HTR-8/SVneo (cell line): ENCODE measurements at places on chromosomes 1 and 21.

DNA sequence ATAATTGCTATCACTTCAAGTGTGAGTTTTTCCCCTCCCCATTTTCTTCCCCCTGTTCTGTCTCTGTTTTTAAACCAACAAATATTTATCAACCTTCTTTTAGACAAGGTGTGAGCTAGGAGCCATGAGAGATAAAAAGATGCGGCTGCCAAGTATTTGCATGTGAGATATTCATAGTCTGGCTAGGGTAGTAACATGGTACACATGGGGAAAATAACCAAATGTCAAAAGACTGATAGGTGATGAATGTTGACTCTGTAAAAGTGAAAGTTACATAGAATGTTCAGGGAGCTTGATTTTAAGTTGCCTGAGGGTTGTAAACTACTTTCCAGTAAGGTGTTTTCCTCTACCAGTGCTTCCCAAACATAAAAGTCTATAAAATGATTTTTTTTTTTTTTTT, 25.4 kb upstream of the SRP9 start:
- no peak for DNase-seq

DNA sequence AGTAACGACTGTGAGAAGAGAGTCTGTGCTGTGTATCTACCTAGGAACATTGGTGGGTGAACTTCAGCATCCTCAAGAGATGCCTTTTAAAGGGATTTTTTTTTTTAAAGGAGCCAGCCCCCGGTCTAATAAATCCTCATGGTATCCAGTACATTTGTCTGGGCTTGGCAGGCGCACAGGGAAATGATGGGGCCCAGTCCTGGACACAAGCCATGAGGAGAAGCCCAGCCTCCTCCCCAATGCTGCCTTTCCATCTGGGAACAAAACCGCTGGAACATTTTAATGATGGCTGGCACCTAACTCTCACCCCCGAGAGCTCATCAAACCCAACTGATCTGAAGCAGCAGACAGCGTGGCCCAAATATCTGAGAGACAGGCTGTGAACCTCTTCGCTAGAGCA, 64.2 kb downstream of the ACOT7 start:
- DNase-seq: no peak

GRCh38 chr1:6272868-6273267, 12.0 kb upstream of the GPR153 start:
- no peak for DNase-seq

DNA sequence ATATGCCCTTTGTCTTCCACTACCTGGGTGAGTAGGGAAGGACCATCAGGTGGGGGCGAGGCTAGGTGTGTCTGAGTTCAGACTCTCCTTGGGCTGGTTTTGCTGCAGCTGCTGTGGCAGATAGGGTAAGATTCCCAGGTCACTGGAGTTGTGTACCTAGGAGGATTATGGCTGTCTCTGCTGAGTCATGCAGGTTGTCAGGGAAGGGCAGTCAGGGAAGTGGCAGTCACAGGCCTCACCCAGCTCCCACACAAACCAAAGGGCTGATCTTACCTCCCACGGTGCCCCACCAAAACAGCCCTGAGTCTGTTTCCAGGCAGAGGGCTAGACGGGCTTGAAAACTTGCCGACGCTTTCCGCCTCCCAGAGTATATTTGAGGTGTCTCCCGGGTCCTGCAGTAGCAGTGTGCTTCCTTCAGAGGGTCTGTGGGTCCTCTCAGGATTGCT, 201.6 kb upstream of the PLXNA2 start:
- DNase-seq: no peak

- DNase-seq: no peak
These were observed 42.0 kb upstream of the ADAMTS1 start for GRCh38 chr21:26887251-26887650.

DNA sequence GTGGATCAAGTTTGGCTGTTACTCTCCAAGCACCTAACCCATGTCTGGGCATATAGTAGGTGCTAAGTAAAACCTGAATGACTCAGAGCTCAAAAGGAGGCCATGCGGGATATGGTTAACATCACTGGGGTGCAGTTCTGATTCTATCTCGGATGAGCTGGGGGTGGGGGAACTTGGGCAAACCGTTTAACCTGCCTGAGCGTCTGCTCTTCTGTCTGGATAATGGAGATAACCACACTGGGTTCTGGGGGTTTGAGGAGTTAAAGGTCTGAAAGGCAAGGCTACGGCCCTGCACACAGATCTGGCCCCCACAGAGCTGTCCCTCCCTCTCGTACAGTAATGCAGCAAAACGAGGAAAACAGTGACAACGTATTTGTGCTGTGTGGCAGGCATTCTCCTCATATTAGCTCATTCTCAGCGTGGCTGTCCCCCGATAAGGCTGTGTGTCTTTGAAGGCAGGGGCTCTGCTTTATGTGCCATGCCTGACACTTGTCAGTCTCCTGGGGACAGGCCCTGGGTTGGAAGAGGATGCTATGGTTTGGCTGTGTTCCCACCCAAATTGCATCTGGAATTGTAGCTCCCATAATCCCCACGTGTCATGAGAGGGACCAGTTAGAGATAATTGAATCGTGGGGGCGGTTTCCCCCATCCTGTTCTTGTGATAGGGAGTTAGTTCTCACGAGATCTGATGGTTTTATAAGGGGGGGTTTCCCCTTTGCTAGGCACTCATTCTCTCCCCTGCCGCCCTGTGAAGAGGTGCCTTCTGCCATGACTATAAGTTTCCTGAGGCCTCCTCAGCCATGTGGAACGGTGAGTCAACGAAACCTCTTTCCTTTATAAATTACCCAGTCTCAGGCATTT, 6.8 kb upstream of the ALDH4A1 start:
- no peak for DNase-seq

GRCh38 chr1:99281105-99281504, 16.8 kb downstream of the PLPPR4 start:
- no peak for DNase-seq

- no peak for DNase-seq
These were observed 139.9 kb downstream of the PTGER3 start for GRCh38 chr1:70907563-70908310.

DNA sequence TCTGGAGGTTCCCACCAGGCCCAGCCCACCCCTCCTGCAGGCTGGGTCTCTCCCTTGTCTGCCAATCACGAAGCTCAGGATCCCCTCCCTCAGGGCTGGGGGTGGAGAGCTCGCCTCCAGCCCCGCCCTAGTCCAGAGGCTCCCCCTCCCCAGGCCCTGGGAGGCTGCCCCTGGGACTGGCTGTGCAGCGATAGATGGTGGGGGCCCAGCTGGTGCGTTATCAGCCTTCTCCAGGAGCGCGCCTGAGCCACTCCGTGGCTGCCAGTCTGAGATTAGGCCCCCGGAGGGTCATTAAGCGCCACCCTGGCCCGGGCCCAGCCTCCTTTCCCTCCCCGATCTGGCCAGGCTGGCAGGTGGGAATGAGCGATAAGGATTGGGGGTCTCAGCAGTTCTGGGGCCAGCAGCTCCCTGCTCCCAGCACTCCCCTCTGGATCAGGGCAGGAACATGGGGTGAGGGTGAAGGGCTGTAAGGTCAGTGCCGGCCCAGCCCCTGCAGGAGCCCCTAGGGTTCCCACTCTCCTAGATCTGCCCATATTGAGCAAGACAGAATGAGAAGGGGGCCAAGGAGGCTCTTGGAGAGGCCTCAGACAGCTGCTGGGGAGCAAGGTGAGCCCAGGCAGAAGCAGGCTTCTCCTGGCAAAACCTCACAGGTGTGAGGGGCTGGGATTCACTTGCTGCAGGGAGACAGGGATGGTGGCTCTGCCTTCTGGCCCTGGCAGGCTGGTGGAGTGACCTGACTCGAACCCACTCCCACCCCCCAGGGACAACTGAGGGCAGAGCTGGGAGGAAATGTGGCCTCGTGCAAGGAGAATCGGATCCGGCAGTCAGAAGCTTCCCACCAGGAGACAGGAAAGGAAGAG, 8.5 kb downstream of the PDZK1IP1 start:
- DNase-seq: no peak

- no peak for DNase-seq
These were observed 8.4 kb downstream of the SYPL2 start for GRCh38 chr1:109474697-109475096.

DNA sequence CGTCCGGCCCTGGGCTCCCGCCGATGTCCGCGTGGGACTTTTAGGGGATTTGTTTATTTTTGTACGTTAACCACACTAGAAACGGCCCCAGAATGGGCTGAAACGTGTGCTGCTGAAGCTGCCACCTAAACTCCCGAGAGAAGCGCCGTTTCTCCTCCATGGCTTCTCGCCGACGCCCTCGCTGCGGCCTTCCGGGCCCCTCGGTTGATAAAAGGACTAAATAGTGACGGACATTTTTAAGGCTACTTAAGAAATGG, 678 bp upstream of the PTTG1IP start:
- DNase-seq: no peak

GRCh38 chr1:219629296-219629880, 16.5 kb upstream of the ZC3H11B start:
- no peak for DNase-seq

DNA sequence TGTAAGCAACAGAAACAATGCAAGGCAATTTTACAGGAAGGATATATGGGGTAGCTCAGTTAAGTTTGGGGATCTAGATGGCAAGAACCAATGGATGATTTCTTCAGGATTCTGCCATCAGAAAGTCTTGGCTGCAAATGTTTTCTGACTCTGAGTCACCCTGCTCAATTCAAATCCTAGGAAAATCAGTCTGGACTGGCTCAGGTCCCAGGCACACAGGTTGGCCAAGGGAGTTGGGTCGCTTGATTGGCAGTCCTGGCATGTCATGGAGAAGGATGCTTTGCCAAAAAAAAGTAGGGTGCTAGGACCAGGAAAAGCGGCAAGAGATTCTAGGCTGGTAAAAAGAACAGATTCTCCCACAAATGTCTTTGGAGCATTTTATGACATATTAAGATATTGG, 28.9 kb upstream of the S1PR1 start:
- no peak for DNase-seq

GRCh38 chr1:9621032-9621431, 30.5 kb upstream of the PIK3CD start:
- DNase-seq: no peak

DNA sequence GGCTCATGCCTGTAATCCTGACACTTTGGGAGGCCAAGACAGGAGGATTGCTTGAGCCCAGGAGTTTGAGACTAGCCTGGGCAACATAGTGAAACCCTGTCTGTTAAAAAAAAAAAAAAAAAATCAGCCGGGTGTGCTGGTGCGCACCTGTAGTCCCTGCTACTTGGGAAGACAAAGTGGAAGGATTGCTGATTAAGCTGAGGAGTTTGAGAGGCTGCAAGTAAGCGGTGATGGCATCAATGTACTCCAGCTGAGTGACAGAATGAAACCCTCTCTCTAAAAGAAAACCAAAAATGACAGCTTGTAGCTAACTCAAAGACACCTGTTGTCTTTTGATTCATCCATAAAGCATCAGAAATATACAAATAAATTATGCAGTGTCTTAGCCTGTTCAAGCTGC, 31.8 kb downstream of the SIPA1L2 start:
- no peak for DNase-seq

- DNase-seq: no peak
These were observed 486.6 kb downstream of the AJAP1 start for GRCh38 chr1:5140962-5141361.

GRCh38 chr1:11053758-11054137, 6.1 kb downstream of the SRM start:
- no peak for DNase-seq

GRCh38 chr1:15261155-15262002, 14.4 kb downstream of the FHAD1 start:
- no peak for DNase-seq

- no peak for DNase-seq
These were observed 483.5 kb downstream of the ADGRL2 start for GRCh38 chr1:82284213-82284612.

GRCh38 chr1:89538361-89538760, 13.7 kb downstream of the LRRC8B start:
- DNase-seq: no peak

DNA sequence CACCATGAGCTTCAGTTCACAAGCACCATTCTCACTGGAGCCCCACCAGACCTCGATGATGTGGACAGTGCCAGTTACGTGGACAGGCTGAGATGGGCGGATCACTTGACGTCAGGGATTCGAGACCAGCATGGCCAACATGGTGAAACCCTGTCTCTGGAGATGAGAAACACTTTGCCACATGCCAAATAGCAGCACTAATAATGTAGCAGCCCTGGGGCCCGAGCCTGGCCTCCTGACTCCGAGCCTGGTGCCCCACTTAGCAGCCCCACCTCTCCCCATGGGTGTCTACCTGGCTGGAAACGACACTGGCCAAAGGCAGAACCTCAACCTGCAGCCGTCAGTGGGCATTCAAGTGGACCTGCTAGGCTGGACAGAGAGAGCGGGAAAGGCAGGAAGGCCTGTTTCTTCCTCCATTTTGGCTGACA, 129.1 kb downstream of the TOMM20 start:
- no peak for DNase-seq
